ENCODE measurements at places on chromosomes 7 and 10.

DNA sequence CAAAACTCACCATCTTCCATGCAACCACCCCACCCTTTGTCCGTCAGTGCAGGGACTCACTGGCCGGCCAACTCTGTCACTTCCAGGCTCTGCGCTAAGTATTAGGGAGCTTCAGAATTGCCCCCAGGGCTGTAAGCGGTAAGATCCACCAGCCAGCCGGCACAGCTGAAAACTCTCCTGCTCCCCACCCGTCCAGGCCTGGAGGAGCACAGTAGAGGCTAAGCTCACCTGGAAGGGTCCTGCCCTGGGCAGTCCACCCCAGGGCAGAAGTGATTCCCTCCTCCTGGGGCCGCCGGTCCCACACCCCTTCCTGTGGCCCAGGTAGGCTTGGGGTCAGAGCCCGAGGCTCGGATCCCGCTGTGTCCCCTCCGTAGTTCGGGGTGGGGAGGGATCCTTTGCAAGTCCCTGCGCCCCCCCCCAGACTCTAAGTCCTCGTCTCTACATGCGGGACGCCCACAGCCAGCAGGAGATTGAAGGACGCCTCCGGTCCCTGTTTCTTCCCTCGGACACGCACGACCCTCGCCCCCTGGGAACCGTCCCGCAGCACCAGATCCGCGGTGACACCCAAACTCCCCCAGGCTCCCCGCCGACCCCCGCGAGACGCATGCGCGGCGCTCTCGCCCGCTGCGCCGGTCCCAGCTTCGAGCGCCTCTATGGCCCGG is 138.9 kb downstream of the ARHGAP22 start:
- DNase-seq, result no peak

GRCh38 chr7:36796850-36797536 is 72.7 kb upstream of the AOAH start:
- no peak for DNase-seq

DNA sequence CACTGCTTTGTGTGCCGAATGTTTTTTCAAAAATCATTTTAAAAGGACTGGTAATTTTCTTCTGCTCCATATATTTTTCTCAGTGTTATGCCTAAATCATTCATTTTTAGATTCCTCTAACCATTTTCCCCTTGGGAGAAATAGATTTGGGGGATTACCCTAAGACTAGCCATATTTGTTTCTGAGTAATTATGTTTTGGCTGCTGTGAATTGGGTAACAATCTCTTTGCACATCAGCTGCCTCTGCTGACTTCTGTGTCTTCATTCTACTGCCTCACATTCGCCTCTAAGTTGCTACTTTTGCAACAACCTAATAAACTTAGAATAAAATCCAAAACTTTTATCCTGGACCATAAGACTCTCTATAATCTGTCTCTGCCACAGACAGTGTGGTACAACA is 18.5 kb upstream of the MRC1 start:
- no peak for DNase-seq

DNA sequence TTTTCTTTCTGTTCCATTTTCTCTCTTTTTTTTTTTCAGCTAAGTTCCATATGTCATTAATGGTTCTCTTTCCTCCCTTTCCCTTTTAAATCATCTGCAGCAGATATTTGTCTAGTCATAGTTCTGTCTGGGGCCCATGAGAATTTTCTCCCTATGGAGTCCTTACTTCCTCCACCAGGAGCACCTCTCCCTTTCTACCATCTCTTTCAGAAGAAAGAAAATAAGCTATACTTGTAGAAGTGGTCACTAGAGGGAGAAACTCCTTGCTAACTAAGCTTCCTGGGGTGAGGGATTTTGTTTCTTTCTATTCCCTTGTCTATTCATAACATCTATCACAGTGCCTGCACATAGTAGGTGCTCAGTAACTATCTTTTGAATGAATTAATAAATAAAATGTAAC is 230.2 kb upstream of the HPS1 start:
- no peak for DNase-seq
